A549 treated with Mapracorat at 1 μM for 4 hours (cell line): ENCODE measurements at places on chromosomes 7 and 10. TPM values are rescaled to one million over a fixed set of nuclear protein-coding genes. Genes with fewer than 3 reads are reported as not detected.

Gene PHYH
- total RNA-seq: 29.5 to 32.3 TPM (median 30.8 TPM) in 5 replicates

Gene ANKMY2
- total RNA-seq: 12.2 to 17.2 TPM (median 13.4 TPM) in 5 replicates

Gene CHRM2
- not detected in 5 replicates for total RNA-seq

Gene PTPN20
- 3.0 to 4.0 TPM (median 3.9 TPM) in 5 replicates for total RNA-seq

Gene FEZF1
- total RNA-seq: not detected in 5 replicates

Gene TMEM254
- total RNA-seq: 18.2 to 23.6 TPM (median 20.7 TPM) in 5 replicates

Gene CRHR2
- 0.05 to 0.08 TPM (median 0.05 TPM) in 4 of 5 replicates, not detected in the other for total RNA-seq

Gene MINDY4
- 2.5 to 2.8 TPM (median 2.7 TPM) in 5 replicates for total RNA-seq

Gene WASL
- total RNA-seq: 18.1 to 23.2 TPM (median 22.9 TPM) in 5 replicates

Gene CCDC201
- total RNA-seq: not detected in 5 replicates

Gene SORCS3
- total RNA-seq: not detected in 5 replicates

Gene SP8
- not detected in 5 replicates for total RNA-seq

Gene NPFFR1
- 0.02 TPM in 1 of 5 replicates, not detected in the others for total RNA-seq

Gene TMEM26
- 0.05 to 0.13 TPM (median 0.09 TPM) in 4 of 5 replicates, not detected in the other for total RNA-seq

Gene TMEM196
- total RNA-seq: not detected in 5 replicates

Gene OR6B1
- not detected in 5 replicates for total RNA-seq

Gene ICA1
- 0.77 to 1.6 TPM (median 1.00 TPM) in 5 replicates for total RNA-seq

Gene HERC4
- 25.6 to 30.6 TPM (median 29.3 TPM) in 5 replicates for total RNA-seq

Gene NUTM2E
- 0.08 to 0.33 TPM (median 0.24 TPM) in 5 replicates for total RNA-seq

Gene HIBADH
- 38.6 to 44.4 TPM (median 42.8 TPM) in 5 replicates for total RNA-seq
